Mesenteric fat pad (tissue), 1 donor: ENCODE measurements at places on chromosomes 3 and 15. TPM values are rescaled to one million over a fixed set of nuclear protein-coding genes. Genes with fewer than 3 reads are reported as not detected.

DNA sequence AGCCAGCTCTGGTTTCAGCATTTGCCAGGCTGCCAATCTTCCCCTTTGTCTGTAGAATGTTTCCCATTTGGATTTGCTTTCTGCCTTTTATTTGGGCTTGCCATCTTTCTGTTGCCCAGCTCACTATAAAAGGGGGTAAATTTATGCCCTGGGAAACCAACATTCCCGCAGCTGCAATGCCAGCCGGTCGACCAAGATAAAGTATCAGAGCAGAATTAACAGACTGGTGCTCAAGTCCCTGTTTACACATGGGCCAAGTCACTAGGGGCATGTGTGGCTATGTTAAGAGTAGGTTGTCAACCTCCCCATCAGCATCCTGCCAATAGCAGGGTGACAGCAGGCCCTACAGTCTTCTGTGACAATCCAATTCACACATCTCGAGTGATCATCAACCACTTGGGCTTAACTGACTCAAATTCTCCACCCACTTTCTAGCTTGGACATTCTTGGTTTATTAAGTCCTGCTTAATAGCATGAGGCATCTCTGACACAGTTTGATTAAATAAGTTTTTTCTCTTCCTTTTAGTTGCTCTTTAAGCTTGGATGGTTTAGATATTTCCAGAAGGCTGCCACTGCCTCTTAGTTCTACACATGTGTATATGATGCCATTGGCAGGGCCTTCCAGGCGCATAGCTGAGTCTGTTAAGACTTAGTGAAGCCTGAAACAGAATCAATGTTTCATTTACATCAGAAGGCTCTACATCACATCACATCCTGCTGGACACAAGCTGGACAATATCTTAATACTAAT, 24.1 kb upstream of the VEPH1 start:
- no peak for DNase-seq

DNA sequence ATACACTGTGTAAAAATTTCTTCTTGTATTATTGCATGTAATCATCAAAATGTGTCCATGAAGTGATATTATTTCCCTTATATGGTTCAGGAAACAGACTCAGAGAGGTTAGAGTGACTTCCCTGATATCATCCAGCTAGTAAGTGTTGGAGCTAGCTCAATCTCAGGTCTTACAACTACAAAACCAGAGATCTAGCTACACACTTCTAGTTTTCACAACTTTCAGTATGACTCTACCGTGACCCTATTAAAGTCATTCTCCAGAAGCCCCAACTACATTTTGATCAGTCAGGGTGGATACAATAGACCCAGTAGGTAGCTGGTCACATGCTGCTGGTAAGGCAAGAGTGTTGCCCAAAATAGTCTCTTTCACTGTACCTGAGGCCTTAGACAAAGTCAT, 165.3 kb downstream of the GOLIM4 start:
- no peak for DNase-seq

- DNase-seq, result no peak
Observed at GRCh38 chr3:153670577-153670976, 450.6 kb upstream of the ARHGEF26 start.

DNA sequence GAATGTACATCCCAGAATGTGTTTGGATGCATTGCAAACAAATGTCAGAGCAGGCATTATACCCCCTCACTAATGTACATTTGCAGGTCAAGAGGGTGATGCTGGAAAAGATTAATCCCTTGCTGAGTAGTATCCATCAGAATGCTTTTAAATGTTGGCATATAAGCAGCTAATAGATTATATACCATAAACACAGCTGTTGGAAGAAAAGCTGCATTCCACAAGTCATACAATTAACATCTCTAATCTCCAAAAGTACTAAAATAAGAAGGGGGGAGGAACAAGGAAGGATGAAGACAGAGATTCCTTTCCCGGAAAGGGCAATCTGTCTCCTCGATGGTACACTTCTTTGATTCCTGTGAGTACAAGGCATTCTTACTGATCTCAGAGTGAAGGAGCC, 445.7 kb upstream of the CDIN1 start:
- DNase-seq, result no peak

DNA sequence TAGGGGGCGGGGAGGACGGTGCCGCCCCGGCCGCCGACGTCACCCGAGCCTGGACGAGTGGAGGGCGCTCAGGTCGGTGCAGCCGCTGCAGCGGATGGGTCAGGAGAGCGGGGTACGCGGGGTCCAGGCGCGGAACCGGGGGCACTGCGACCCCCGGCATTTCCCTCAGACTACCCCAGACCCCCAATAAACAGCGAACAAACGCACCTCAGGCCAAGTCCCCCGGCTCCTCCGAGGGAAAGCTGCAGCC, 78.9 kb downstream of the IQSEC1 start:
- DNase-seq, result no peak

The EXD1 gene
- not detected for total RNA-seq

GRCh38 chr15:100332721-100333120, 9.1 kb downstream of the ADAMTS17 start:
- DNase-seq, result no peak

The ADGRG7 gene
- not detected for total RNA-seq
